Activated CD4-positive, alpha-beta T cell treated with anti-CD3 and anti-CD28 coated beads, Interleukin-2, amount 10 ng/mL, durations not matched to agents 24 days and 14 days (primary cell): ENCODE measurements at places on chromosomes 2 and 18. TPM values are rescaled to one million over a fixed set of nuclear protein-coding genes. Genes with fewer than 3 reads are reported as not detected.

DNA sequence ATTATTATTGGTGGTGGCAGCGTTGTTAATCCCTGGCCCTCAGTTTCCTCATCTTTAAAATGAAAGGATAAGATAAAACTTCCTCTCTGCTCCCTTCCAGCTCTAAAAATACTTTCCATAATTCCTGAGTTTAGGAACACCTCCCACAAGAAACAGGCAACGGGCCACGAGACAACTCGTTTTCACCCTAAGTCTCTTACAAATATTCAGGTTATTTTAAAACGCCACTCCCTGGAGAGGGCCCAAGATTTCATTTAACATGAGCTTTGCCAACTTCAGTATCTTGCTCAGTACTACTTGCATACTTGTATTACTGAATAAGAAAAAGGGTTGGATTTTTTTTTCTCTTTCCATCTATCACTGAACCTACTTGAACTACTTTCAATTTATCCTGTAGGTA is 611.1 kb upstream of the FANCL start:
- no peak for DNase-seq

SAG gene
- not detected in 2 replicates for total RNA-seq

DNA sequence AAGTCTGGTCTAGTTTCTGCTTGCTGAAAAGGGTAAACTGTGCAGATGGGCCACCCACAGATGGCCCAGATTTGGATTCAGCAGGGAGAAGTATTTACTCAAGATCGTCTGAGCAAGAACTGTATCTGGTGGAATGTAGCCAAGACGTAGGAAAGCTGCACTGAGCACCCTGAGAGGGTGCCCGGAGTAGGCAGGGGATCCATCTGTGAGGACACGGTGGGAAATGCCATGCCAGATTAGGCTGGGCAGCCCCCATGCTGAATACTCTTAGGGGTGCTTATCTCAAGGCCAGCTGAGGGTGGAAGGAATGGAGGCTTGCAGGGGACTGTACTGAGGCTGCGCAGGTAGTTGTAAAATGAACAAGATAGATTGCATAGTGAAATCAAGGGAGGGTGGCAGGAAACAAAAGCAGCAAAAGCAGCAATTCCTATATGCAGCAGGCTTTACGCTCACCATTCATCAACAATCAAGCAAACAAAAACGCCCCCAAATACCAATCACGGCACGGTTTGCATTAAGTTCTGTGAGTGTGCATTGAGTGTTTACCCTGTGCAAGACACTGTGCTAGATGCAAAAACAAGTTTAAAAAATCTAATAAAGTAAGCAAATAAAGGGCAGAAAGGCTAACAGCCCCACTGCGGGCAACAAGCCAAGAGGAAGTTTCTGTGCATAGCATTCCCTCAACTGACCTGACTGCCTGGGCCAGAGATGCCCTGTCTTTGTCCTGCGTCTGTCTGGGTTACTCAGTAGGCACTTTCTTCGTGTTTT is 32.2 kb upstream of the LPIN2 start:
- no peak for DNase-seq

DNA sequence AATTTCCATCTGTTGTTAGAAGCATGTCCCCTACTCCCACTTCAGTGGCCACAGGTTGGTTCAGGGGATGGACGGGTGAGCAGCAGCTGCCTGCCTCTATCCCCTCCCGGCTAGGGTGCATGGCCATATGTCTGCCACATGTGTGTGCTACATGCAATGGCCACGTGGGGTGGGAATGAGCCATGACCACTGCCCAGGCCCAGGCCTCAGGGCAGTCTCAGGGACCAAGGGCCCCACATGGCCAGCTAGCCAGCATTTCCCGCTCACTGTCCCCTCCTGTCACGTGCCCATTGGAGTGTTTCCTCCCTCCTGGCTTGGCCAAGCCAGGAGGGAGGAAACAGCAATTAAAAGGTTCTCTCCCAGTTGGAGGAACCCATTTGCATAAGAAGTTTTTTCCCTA is 117.1 kb downstream of the KCNS3 start:
- no peak for DNase-seq

DNA sequence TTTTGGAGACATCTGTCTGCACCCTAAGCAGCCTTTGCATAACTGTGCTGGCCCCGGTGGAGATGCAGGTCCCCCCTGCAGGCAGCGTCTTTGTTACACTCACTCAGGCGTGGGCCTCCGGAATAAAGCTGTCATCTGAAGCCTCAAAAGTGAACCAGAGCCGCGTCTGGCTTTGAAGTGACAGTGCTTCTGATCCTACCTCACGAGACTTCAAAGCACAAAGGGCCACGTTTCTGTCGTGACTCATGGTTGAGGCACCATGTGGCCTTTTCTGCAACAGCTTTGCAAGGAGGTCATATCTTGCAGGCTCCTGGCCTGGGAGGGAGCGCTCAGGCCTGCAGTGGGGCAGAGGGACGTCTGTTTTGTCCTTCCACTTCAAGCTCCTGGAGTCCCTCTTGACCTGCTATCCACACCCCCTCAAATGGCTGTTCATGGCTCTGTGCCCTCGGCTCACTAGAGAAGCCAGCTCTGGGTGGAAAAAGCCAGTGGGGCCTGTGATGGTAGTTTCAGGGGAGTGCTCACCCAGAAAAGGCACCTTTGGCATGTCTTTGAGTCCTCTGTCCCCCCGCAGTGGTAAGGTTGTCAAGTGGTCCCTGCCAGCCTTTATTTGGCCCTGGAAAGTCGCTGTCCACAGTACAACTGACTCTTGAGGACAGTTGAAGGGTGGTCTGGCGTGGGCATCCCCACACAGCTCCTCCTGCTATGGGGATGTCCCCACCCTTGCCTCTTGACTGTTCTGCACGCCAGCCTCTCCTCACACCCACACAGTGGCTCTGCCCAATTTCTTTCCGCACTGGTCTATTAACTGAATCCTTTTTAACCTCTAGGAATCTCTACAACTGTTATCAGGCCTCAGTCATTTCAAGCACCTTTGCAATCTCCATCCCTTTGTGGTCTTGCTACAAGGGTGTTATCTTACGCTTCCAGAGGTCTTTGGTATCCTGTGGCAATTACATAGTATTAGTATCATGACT is 19.3 kb downstream of the GPR55 start:
- DNase-seq = peak; percentile 85

LMAN2L gene
- total RNA-seq = 6.5 and 7.3 TPM in 2 replicates

- no peak for DNase-seq
These were observed 59.9 kb downstream of the ABCB11 start for GRCh38 chr2:168971261-168971660.

DNA sequence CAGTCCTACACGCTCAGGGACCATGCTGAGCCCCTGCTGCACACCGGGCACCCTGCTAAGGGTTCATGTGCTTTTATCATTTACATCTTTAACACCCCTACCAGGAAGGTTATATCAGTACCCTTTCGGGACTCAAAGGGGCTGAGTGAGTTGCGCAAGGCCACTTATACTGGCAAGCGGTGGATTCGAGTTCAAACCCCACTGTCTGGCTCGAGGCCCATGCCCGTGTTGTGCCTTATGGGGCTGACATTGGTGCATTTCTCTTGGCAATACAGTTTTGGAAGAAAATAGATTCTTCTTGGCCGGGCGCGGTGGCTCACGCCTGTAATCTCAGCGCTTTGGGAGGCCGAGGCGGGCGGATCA is 69.5 kb upstream of the MAP4K4 start:
- no peak for DNase-seq

RGPD3 gene
- total RNA-seq = 0.21 TPM in 2 replicates

DNA sequence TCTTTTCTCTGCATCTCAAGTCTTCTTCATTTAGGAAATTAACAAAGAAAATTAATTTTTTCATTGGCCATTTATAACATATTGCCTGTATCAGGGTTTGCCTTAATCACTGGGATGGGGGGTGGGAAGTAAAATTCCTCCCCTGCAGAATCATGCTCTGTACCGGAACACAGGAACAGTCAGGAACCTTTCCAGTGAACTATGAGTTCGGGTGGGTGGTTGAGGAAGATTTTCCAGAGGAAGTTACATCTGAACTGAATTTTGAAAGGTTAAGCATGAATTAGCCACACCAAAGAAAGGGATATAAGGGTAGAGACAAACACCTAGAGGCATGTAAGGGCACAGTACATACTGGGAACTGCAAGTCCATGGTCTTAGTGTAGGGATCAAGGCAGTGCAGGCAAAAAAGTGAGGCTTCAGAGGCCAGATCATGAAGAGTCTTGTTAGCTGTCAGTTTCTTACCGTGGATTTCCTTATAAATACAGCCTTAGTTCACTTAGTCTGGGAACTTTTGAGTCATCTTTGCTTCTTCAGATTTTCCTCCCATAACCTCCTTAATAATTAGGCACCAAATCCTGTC is 55.6 kb downstream of the FAM117B start:
- no peak for DNase-seq

- no peak for DNase-seq
These were observed 8.3 kb upstream of the ARHGEF4 start for GRCh38 chr2:130828461-130828860.

DNA sequence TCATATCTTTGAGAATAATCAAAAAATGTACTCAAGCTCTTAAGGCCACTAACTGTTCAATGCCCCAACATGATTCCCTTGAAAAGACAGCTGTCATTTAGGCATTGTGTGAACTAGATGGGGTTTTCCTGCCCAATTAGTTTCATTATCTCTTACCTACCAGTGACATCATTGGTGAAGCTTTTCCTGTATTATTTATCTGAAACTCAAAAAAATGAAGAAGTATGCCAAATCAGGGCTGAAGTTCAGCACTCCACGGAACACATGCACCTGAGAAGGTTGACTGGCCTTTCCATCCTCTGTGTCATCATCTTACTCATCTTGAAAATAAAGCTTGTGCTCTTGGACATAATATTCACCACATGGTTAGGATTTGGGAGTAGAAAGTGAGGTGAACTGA is 126.4 kb downstream of the TXNL1 start:
- no peak for DNase-seq

GRCh38 chr2:62947403-62947802 is 103.2 kb upstream of the OTX1 start:
- DNase-seq = no peak

GRCh38 chr2:134764164-134764563 is 45.4 kb upstream of the TMEM163 start:
- no peak for DNase-seq

GRCh38 chr2:105377871-105378270 is 21.0 kb downstream of the FHL2 start:
- no peak for DNase-seq

- no peak for DNase-seq
These were observed 119.1 kb downstream of the LRATD1 start for GRCh38 chr2:14751581-14751980.

CENPA gene
- total RNA-seq = 21.8 and 23.6 TPM in 2 replicates

TRIM54 gene
- 0.33 and 0.47 TPM in 2 replicates for total RNA-seq

- DNase-seq = no peak
These were observed 11.1 kb downstream of the HDAC4 start for GRCh38 chr2:239389414-239390329.

GRCh38 chr2:134392442-134393074 is 138.7 kb downstream of the MGAT5 start:
- no peak for DNase-seq

- DNase-seq = peak; percentile 75
These were observed 43.9 kb upstream of the RAB11FIP5 start for GRCh38 chr2:73156539-73157124.

NTSR2 gene
- not detected in 2 replicates for total RNA-seq

- no peak for DNase-seq
These were observed 87.7 kb downstream of the TGOLN2 start for GRCh38 chr2:85240055-85240454.

GRCh38 chr2:184039493-184039892 is 558.8 kb upstream of the ZNF804A start:
- DNase-seq = no peak

CARF gene
- total RNA-seq = 3.9 and 4.3 TPM in 2 replicates

GRCh38 chr2:31335921-31336585 is 78.5 kb downstream of the XDH start:
- no peak for DNase-seq

RAPGEF4 gene
- total RNA-seq = 0.14 and 0.37 TPM in 2 replicates

- DNase-seq = no peak
These were observed 66.4 kb downstream of the GALR1 start for GRCh38 chr18:77316008-77316407.

DNA sequence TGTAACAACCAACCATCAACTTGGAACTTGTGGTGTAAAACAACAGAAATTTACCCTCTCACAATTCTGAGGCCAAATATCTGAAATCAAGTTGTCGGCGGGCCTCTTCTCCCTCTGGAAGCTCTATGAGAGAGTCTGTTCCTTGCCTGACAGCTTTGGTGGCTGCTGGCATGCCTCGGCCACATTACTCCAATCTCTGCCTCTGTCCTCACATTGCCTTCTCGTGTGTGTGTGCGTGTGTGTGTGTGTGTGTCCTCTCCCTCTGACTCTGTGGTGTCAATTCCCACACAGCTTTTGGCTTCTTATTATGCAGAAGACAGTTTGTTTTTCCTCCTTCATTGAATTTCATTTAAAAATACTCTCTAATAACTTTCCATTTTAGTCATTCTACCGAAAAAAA is 50.4 kb downstream of the ZDBF2 start:
- no peak for DNase-seq

PRR30 gene
- total RNA-seq = not detected in 2 replicates

GRCh38 chr2:191001032-191001431 is 12.9 kb downstream of the STAT1 start:
- no peak for DNase-seq

- DNase-seq = no peak
These were observed 473 bp downstream of the HJURP start for GRCh38 chr2:233853883-233854240.

GRCh38 chr2:112026509-112026908 is 28.6 kb upstream of the TMEM87B start:
- no peak for DNase-seq

TFCP2L1 gene
- total RNA-seq = 0.12 TPM in 1 of 2 replicates, not detected in the other

- no peak for DNase-seq
These were observed at the start of gene TMEM178A for GRCh38 chr2:39665811-39666490. TSS of gene TMEM178A (plus strand) at chr2:39665917. CDS start at chr2:39665975, 58 bp downstream.

GRCh38 chr2:46615986-46616485 is 136.7 kb downstream of the TMEM247 start:
- no peak for DNase-seq

MRPL30 gene
- 29.0 and 31.2 TPM in 2 replicates for total RNA-seq
